Activated CD4-positive, CD25-positive, alpha-beta regulatory T cell treated with anti-CD3 and anti-CD28 coated beads, Interleukin-2, amount 50 U/mL, for 24 hours (primary cell): ENCODE measurements at places on chromosomes 11 and 22.

DNA sequence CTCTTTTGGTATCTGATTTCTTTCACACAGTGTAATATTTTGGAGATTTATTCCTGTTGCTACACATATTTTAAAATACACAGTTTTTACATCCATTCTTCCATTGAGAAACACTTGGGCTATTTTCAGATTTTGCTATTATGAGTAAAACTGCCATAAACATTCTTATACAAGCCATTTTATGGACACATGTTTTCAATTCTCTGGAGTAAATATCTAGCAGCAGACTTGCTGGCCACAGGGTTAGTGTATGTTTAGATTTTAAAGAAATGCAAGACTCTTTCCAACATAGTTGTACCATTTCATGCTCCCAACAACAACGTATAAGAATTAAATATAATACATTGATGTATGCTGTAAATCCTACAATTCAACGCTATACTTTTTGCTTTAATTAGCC is 360.8 kb upstream of the PITPNB start:
- ATAC-seq = no peak

- ATAC-seq = no peak
These were observed 14.6 kb downstream of the ENDOD1 start for GRCh38 chr11:95104121-95104830.

- ATAC-seq = no peak
These were observed 36.0 kb upstream of the COMT start for GRCh38 chr22:19905347-19906276.

GRCh38 chr22:50436841-50437341 is 37.9 kb downstream of the SBF1 start:
- ATAC-seq = no peak

GRCh38 chr11:14861680-14862079 is 30.4 kb downstream of the CYP2R1 start:
- ATAC-seq = no peak

DNA sequence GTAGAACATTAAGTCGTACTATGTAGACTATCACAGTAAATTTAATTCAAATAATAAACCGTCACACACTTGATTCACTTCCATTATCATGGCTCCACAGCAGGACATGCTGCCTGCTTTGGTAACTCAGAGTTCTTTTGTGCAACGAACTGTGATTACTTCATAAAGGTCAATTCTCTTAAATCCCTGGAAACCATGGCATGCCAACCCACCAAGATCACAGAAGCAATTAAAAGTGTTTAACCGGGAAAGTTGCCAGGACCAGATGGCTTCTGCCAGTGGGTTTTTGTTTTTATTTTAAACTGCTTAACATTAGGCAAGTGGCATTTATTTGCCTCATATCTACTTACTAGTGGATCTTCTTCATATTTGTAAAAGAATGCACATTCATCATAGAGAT is 1162.1 kb downstream of the DLG2 start:
- no peak for ATAC-seq

- ATAC-seq = no peak
These were observed 136.1 kb downstream of the EHF start for GRCh38 chr11:34757026-34757451.

DNA sequence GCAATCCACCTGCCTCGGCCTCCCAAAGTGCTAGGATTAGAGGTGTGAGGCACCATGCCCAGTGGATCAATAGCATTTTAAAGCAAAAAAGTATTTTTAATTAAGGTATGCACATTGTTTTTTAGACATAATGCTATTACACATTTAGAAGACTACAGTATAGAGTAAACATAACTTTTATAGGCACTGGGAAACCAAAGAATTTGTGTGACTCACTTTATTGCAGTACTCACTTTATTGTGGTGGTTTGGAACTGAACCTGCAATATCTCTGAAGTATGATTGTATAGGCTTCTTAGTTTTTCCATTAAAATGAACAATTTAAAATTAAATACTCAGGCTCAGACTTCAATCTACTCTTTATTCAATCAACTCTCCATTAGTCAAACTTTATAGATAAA is 17.5 kb upstream of the CD3E start:
- peak; percentile 93 for ATAC-seq

DNA sequence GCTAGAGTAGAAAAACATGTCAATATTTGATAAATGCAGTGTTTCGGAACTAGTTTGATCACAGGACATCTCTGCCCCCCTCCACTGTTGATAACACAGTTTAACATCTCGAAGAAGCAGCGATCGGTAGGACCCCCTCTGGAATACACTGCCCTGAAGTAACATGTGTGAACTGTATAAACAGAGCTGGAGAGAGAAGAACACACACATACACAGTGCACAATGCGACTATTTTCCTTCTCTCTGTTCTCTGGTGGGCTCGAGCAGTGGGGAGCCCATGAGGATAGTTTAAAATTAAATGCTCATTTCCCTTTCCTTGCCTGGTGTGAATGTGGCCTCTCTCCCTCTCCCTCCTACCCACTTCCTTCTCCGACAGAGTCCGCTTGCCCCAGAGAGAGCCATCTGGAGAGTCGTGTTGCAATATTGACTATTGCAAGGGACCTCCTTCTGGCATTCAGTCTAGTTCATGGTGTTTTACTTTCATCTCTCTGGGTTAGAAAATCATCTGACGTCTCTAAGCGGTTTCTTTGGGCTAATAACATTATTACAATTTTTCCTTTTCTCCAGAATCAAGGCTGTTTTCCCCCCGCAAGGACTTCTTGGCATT is 51.6 kb upstream of the BARX2 start:
- ATAC-seq = no peak
